Prostate gland (tissue), 2 donors: ENCODE measurements at places on chromosomes 5 and 9. TPM values are rescaled to one million over a fixed set of nuclear protein-coding genes. Genes with fewer than 3 reads are reported as not detected.
A peak's percentile ranks its signal among the peaks of the same experiment; 100 is the strongest.

GRCh38 chr9:81239388-81239787, 450.0 kb downstream of the TLE1 start:
- no peak for DNase-seq
- no peak overlapping the region for H3K27ac ChIP-seq
- no peaks in the 10 kb centered on the region for H3K4me1 ChIP-seq
- H3K4me3 ChIP-seq = no peak overlapping the region
- no peaks in the 10 kb centered on the region for H3K27me3 ChIP-seq

- H3K4me3 ChIP-seq = no peak overlapping the region
- no peak for DNase-seq
- no peaks in the 10 kb centered on the region for H3K4me1 ChIP-seq
- no peaks in the 10 kb centered on the region for H3K27me3 ChIP-seq
- no peaks in the 10 kb centered on the region for H3K36me3 ChIP-seq
These were observed 38.6 kb downstream of the MRPS27 start for GRCh38 chr5:72281430-72281763.

- DNase-seq = no peak
- H3K36me3 ChIP-seq = no peaks in the 10 kb centered on the region
- no peaks in the 10 kb centered on the region for H3K4me1 ChIP-seq
These were observed 49.5 kb downstream of the APBA1 start for GRCh38 chr9:69622676-69623075.

TMEM174 gene
- not detected for total RNA-seq

- no peak for DNase-seq
- H3K27ac ChIP-seq = no peak overlapping the region
- no peak overlapping the region for H3K4me3 ChIP-seq
- no peaks in the 10 kb centered on the region for H3K27me3 ChIP-seq
- H3K36me3 ChIP-seq = no peaks in the 10 kb centered on the region
These were observed 274.3 kb downstream of the ISL1 start for GRCh38 chr5:51657340-51658240.

- no peaks in the 10 kb centered on the region for H3K36me3 ChIP-seq
- no peaks in the 10 kb centered on the region for H3K27me3 ChIP-seq
- H3K27ac ChIP-seq = no peak overlapping the region
- DNase-seq = no peak
- no peak overlapping the region for H3K4me3 ChIP-seq
- no peaks in the 10 kb centered on the region for H3K4me1 ChIP-seq
These were observed 380.5 kb downstream of the SPOCK1 start for GRCh38 chr5:137118629-137119028.

- H3K4me1 ChIP-seq = no peaks in the 10 kb centered on the region
- no peaks in the 10 kb centered on the region for H3K27me3 ChIP-seq
- H3K4me3 ChIP-seq = no peak overlapping the region
These were observed 250.9 kb upstream of the ZNF608 start for GRCh38 chr5:124997186-124997893.

PRKACG gene
- total RNA-seq = 5.1 TPM

- H3K36me3 ChIP-seq = no peaks in the 10 kb centered on the region
- H3K27me3 ChIP-seq = no peaks in the 10 kb centered on the region
- H3K27ac ChIP-seq = no peak overlapping the region
- no peaks in the 10 kb centered on the region for H3K4me1 ChIP-seq
- no peak overlapping the region for H3K4me3 ChIP-seq
- DNase-seq = no peak
These were observed 35.4 kb upstream of the MAP1B start for GRCh38 chr5:72071906-72072305.

- H3K27me3 ChIP-seq = no peaks in the 10 kb centered on the region
- H3K27ac ChIP-seq = no peak overlapping the region
- DNase-seq = peak; percentile 1
- no peaks in the 10 kb centered on the region for H3K4me1 ChIP-seq
- H3K36me3 ChIP-seq = no peaks in the 10 kb centered on the region
These were observed 50.8 kb downstream of the AMBP start for GRCh38 chr9:114027159-114027862.

DNA sequence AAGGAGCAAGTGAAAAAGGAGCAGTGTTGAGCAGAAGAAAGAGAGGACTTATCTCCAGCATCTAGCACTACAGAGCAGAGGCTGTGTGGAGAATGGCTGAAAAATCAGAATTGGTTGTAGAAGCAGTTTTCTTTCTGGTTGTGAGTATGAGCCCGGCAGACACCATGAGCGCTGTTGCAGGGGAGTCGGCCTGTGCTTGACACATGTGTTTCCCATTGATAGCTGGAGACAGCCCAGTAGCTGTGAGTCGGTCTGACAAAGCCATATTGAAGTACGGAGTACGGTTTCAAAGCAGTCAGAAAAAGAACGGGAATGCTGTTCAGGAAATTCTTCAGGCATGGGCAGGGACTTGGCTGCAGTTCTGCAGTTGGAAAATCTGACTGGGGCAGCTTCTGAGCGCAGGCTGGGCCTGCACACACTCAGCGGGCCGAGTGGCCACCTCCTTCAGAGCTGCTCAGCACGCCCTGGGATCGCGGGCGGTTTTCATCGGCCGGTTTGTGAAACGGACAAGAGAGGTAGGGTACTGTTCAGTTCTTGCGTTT, at the start of gene SGCD:
Gene SGCD (plus strand): TSS at position 447 of the 542 bp plus-strand sequence.
- H3K4me3 ChIP-seq = peak within 1 kb of the TSS; percentile 17
- no peaks in the 10 kb centered on the region for H3K27me3 ChIP-seq
- DNase-seq = no peak
- no peaks in the 10 kb centered on the region for H3K36me3 ChIP-seq
- no peaks in the 10 kb centered on the region for H3K4me1 ChIP-seq

- H3K27ac ChIP-seq = peak overlapping the region; percentile 57
- DNase-seq = peak; percentile 53
- no peaks in the 10 kb centered on the region for H3K36me3 ChIP-seq
- H3K4me3 ChIP-seq = no peak overlapping the region
- no peaks in the 10 kb centered on the region for H3K4me1 ChIP-seq
These were observed 26.3 kb downstream of the PTGES start for GRCh38 chr9:129726322-129727160.
